ENCODE measurements at places on chromosomes 7 and 10.

DNA sequence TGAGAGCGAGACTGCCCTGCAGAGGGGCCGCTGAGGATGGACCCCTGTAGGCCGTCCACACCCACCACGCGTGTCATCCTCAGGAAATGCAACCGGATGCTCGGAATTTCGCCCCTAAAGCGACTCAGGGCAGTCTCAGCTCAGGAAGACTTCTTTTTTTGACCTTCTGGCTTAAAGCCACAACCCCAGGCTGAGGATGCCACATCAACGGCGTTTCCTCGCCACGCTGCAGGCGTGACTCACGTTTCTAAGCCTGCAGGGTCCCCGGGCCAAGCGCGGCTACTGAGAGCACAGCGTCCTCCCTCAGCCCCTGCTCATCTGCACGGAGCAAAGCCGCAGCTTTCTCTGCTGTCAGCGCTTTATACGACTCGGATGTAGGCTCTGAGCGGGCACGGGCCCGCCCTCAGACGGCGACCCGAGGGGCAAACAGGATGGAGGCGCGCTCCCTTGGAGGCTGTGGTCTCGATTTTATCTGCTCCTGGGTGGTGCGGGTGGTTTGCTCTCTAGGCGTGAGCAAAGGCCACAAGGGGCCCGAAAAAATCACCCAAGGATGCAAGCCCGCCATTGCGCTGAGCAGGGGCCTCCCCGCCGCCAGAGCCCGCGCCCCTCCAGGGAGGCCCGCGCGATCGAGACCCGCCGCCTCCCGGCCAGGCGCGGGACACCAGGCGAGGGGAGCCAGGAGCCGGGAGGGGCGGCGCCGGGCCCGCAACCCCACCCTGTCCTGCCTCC is 726 bp upstream of the INSIG1 start:
- peak; percentile 62 for DNase-seq

DNA sequence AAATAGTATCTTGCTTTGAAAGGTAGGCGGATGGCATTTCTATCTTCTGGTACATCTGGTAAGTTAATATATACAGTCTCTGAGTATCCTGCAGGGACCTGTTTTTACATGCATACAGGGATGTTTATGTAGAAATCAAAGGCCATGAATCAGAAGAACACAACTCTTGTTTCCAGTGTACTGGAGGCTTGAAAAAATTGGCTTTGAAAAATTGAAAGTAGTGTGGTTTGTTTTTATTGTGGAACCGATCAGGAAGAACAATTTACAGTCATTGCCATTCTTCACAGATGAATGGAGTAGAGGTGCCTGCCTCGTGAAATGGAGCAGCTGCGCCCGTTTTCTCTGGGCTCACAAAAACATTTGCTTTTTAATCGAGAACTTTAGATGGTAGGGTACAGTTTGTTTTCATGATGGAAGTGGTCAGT is 54.0 kb upstream of the RPA3 start:
- DNase-seq = peak; percentile 46

- no peak for DNase-seq
These were observed 280.5 kb downstream of the POM121L12 start for GRCh38 chr7:53315981-53316380.

DNA sequence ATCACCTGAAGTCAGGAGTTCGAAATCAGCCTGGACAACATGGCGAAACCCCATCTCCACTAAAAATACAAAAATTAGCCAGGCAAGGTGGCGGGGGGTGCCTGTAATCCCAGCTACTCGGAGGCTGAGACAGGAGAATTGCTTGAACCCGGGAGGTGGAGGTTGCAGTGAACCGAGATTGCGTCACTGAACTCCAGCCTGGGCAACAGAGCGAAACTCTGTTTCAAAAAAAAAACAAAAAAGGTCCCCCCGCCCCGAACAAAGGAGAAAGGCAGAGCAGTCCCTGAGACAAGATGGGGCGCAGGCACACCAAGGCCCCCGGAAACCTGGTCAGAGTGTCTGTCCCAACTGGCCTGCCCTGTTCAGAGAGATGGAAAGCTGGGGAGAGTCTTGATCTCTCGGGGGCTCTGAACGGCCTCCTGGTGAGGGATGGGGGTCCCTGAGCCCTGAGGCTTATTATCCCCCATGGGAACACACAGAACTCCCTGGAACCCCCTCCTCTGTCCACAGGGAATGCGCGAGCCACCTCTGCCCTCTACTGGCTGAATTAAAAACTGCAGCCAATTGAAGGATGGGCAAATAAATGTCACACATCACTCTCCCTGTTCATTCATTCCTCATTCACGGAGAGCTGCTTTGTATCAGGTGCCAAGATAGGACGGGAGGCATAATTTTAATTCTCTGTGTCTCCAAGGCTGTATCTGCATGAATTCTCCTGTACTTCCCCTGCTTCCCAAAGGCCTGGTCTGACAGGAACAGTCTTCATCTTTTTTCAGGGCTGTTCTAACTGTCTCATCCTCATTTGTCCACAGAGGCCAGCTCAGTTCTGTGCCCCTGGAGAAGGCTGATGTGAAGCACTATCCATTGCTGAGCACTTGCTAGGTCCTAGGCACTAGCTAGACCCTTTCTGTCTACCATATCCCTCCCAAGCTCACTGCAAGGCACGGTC is 28.9 kb downstream of the MAT1A start:
- no peak for DNase-seq

GRCh38 chr7:103551016-103551415 is 105.0 kb upstream of the SLC26A5 start:
- DNase-seq = no peak

DNA sequence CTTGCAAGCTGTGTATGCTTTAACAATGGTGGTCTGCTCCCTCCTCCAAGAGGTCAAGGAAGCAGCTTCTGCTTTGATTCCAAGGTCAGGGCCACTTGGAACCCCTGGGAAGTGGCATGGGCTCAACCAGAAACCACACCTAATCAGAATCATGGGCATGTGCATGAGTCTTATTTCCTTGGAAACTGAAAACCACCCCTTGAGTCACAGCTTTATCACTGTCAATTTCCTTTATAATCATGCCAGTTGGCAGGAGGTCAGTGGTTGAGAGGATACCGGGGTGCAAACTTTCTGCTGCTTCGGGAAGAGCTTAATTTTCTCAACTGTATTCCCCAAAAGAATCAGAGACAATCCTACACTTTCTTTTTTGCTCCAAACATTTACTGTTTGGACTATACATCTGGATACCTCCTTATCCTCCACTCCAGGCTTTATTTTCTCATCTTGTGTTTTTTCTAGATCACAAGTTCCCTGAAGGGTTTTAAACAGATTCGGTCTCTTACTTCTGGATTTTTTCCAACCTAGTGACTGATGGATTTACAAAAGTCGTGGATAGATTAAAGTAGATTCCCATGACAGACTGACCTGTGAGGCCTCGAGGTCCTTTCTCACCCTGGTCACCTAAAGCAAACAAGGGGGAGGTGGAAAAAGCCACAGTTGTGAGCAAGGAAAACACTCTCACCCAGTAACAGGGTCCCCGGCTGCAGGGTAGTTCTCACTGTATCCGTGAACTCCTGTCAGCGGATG is 36.0 kb downstream of the COL17A1 start:
- DNase-seq = peak; percentile 69

DNA sequence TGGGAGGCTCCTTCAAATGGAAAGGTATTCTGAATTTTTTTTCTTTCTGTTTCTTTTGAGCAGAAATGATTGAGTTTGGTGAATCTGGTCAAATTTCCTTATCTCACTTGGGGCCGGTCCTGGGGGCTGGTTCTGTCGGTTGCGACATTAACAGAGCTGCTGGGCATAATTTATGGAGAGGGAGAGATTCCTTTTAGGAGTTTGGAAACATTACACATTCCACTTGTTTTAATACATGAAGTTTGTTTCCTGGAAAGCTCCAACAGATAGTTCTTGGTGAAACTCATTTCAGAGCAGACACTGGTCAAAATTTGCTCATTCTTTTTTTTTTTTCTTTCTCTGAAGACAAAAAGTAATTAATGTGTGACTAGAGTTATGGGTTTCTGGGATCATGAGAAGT is 129.9 kb downstream of the ABCA13 start:
- DNase-seq = no peak

GRCh38 chr7:14858866-14859265 is 43.7 kb downstream of the DGKB start:
- DNase-seq = no peak

DNA sequence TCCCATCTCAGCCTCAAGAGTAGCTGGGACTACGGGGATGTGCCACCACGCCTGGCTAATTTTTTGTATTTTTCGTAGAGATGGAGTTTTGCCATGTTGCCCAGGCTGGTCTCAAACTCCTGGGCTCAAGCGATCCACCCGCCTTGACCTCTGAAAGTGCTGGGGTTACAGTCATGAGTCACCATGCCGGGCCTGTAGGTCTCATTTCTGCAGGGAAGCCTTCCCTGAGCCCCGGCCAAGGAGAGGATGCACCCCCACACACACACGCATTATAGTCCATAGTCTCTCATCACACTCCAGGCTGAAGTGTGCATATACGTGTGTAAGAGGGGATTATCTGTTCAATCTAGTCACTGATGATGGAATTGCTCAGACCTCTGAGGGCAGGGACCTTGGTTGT is 29.3 kb downstream of the KCNMA1 start:
- DNase-seq = no peak

- no peak for DNase-seq
These were observed 6.2 kb downstream of the TACR2 start for GRCh38 chr10:69410487-69410886.

Data from astrocyte (in vitro differentiated cells and primary cell).